RCC 7860 (cell line): ENCODE measurements at places on chromosomes 16 and 17.

- no peak for DNase-seq
Measured at GRCh38 chr16:1559446-1559975, 26.0 kb downstream of the TMEM204 start.

DNA sequence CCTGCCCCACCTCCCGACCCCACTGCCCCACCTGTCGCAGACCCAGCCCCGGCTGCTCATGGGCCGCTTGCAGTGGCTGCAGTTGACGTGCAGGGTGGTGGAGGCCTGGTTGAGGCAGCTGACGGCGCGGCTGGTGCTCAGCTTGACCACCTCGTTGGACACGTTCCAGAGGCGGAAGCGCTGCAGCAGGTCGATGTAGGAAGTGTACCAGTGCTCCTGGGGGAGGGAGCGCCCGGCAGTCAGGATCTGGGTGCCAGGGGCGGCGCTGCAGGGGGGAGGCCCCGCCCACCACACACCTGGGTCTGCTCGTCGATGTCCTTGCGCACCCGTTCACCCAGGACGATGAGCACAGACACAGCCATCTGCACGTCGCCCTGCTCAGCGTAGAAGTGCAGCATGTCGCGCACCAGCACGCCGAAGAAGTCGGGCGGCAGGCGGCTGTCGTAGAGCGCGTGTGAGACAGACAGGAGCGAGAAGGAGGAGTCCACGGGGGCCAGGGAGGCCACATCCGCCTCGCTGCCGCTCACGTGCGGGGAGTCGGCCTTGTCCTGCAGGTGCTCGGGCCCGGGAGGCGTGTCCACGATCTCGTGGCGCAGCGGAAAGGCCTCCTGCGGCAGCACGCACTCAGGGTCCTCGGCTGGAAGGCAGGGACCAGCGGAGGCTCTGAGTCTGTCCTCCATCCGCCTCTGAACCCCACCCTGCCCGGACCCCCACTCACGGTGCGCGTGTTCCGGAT is 995 bp upstream of the JMJD8 start:
- no peak for DNase-seq

- DNase-seq, result no peak
Measured at GRCh38 chr17:27379888-27380533, 76.2 kb upstream of the KSR1 start.

GRCh38 chr16:7458144-7458543 is 125.5 kb downstream of the RBFOX1 start:
- DNase-seq, result no peak

- no peak for DNase-seq
Measured at GRCh38 chr16:3274490-3274889, 8.8 kb upstream of the ZNF263 start.

- no peak for DNase-seq
Measured at GRCh38 chr17:69947027-69947759, 127.8 kb upstream of the KCNJ16 start.

DNA sequence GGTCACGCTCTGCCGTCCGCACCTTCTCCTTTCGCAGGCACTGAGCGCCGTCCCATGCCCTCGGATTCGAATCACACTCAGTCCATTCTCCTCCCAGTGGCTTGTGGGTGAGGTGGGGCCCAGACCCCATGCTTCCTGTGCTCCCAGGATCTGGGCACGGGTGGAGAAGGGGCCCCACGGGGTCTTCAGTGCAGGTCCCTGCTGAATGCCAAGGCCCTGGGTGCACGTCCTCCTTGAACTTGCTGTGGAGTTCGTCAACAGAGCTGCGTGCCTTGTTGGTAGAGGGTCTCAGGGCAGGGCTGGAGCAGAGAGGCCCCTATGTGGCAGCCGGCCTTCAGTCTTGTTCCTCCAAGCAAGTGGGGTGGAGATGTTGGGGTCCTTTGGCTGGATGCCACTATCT is 7.3 kb upstream of the MC1R start:
- no peak for DNase-seq

- no peak for DNase-seq
Measured at GRCh38 chr17:6233856-6234255, 163.7 kb downstream of the WSCD1 start.

- DNase-seq, result peak; percentile 96
Measured at GRCh38 chr17:7579001-7579833, at the start of gene CD68. Gene CD68, plus strand, starts transcription at chr17:7579638. Its CDS starts 40 bp downstream, at chr17:7579678.

GRCh38 chr17:29597361-29598172 is 4.6 kb downstream of the ANKRD13B start:
- no peak for DNase-seq

DNA sequence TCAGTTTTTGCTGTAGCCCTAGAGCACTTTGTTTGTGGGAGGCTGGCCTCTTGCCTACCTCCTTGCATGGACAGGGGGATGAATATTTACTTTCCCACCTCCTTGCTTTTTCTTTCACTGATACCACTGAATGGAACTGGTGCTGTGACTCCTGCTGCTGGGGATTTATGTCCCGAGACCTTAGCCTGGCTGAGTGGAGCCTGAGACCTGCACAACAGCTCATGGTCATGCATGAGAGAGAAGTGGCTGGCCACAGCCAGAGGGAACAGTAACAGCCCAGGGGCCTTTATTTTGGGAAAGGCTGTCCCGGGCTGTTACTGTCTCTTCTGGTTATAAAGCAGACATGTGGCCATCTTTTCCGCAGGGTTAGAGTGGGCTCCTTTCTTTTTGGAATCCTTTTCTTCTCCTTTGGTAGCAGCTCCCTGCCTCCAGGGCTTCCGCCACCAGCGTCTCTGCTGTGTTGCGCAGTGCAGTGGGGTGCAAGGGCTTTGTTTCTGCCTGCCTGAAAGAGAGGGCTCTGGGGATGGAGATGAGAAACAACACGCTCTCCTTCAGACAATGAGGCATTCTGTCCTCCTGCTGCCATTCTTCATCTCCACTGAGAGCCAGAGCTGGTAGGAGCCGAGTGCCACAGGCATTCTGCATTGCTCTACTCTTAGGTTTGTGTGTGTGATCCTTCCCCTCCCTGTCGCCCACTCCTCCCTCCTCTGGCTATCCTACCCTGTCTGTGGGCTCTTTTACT is 14.5 kb downstream of the SNX11 start:
- no peak for DNase-seq

DNA sequence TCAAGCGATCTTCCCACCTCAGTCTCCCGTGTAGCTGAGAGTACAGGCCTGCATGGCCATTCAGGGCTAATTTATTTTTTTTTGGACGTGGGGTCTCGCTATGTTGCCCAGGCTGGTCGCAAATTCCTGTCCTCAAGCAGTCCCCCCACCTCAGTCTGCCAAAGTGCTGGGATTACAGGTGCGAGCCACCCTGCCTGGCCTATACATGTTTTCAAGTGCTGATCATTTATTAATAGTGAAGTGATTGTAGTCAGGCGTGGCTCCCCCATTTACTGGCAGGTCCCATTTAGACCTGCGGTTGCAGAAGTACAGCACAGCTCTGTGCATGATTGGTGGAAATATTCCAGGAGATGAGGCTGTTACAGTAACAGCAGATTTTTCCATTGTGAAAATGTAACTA is 8.4 kb downstream of the FOXK2 start:
- DNase-seq, result no peak

- DNase-seq, result no peak
Measured at GRCh38 chr17:77958716-77959125, 218 bp downstream of the TNRC6C start.

- DNase-seq, result no peak
Measured at GRCh38 chr16:1066584-1067172, 5.9 kb upstream of the SSTR5 start.

DNA sequence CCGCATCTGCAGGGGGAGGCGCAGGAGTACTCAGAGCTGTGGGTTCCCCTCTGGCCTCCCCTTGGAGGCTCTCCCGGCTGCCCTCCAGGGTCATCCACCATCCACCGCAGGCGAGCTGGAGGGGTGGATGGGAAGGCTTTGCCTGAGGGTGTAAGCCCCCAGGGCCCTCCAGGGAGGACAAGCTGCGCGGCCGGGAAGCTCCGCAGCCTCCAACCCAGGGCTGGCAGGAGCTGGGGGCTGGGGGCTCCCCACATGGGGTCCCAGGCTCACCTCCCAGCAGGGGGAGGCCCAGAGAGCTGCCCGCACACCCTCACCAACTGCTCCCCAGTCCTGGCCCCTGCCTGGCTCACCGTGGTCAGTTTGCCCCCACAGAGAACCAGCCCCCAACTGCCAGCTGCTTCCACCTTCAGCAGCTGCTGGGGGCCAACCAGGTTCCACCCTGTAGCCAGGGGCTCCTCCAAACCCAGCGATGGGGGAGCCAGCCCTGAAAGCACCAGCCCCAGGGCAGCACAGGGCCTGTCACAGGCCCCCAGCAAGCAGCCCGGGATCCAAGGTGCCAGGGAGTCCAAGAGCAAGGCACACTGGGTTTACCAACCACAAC is 19.8 kb upstream of the CHMP6 start:
- DNase-seq, result no peak

- no peak for DNase-seq
Measured at GRCh38 chr17:17109256-17109655, 67.0 kb downstream of the MPRIP start.

DNA sequence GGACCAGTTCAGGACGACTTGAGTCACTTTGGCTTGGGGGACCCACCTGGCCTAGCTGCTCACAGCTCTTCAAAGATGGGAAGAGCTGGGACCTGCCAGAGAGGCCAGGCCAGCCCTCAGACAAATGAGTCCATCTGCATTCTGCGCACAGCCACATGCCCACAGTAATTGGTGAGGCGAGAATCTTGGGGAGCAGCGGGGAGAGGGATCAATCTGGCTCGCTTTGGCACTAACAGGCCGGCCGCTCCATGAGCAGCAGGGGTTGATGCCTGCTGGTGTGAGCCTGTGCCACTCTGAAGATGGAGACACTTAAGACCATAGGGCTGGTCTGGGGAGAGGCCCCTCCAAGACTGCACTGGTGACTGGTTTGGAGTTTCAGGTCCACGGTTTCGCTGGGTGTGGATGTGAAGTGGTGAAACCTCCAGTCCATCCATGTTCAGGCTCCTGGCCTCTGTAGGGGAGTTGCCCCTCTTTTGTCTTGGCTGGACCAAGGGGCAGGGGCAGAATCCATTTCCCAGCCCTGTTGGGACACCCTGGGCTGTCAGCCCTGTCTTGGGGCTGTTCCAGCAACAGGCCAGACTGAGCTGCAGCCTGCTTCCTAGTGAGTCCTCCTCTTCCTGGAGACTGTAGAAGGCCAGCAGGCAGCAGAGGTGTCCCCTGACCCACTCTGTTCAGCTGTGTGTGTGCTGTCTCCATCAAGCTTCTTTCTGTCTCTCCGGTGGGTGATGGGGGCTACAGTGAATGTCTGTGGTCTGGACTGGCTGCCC is 7.3 kb downstream of the CTRL start:
- DNase-seq, result no peak

- no peak for DNase-seq
Measured at GRCh38 chr17:3531266-3532101, 26.1 kb downstream of the TRPV3 start.

DNA sequence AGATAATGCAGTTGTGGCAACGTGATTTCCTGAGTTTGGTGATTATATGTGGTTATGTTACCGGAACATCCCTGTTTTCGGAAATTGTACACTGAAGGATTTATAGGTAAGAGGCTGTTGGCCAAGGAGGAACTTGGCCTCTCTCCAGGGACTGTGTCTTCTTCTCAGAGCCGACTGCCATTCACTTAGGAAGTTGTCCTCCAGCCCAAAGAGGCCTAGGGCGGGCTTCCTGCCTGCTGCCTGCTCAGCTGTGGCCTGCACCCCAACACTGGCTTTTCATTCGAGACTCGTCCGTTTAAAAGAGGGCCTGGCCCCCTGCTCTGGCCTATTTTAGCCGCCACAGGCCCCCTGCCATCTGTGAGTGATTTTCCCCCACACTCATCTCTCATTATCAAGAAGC is 64.3 kb downstream of the ZDHHC7 start:
- no peak for DNase-seq

DNA sequence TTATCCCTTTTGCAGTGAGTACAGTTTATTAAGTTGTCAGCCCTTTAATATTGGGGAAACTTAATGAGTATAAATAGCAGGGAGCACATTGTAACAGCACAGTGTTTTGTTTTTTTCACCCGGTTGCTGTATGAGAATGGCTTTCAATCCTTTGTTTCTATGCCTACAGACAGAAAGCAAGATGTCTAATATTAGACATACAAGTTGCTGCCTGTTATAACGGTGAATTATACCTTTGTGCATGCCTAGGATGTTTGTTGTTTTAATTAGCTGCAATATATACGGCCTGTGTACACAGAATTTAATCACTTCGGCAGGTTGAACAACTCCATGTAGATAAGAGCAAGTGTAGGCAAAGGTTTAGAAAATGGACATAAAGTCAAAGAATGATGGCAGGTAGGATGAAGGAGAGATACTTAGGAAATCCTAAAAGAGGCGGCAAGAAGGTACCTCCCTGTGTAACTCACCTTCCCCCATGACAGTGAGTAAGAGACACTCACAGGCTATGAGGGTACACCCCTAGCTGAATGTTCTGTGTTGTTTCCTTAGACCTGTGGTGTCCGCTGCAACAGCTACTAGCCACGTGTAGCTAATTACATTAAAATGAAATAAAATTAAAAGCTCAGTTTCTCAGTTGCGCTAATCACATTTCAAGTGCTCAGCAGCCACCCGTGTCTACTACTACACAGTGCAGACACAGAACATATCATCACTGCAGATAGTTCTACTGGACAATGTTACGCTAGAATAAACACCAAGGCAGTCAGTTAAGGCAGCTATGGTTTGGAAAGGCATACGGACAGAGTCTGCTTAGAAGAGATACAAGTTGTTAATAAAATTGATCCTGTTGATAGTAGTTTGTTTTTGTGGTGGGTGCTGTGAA is 10.9 kb downstream of the SLC7A6OS start:
- no peak for DNase-seq

GRCh38 chr16:89041571-89042481 is 51.8 kb upstream of the ACSF3 start:
- DNase-seq, result no peak

GRCh38 chr17:45306623-45307022 is 10.2 kb downstream of the MAP3K14 start:
- DNase-seq, result no peak

DNA sequence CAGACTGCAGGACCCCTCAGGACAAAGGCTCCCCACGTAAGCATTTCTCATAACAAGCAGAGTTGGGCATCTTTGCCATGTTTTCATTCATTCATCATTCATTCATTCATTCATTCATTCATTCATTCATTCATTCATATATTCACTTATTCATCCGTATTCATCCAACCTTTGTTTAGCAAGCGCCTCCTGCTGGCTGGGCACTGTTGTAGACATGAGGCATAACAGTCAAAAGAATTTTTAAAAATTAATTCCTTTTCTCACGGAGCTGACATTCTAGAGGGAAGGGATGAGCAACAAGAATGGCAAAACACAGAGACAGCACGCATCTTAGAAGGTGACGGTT is 351.7 kb upstream of the TNRC6C start:
- DNase-seq, result no peak

DNA sequence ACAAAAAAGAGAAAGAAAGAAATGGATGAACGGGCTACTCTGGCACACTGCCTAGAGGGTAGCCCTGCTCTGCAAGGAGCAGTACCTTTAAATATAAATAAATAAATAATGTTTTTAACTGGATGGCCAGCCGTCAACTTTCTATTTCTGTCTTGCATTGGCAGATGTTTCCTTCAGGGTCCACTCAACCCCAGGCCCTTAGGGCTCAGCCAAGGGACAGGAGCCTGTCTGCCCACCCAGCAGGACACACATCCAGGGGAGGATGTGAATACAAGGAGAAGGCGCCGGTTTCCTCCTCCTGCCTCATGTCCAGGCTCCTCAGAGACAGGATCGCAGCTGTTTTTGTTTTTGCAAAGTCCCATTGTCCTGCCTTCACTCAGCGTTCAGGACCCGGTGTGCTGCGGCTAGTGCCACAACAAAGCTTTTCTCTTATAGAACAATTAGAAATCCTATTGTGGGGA is 22.6 kb downstream of the TTYH2 start:
- DNase-seq, result no peak
